Hematopoietic multipotent progenitor cell treated with erythropoietin and hydrocortisone succinate and interleukin-3 and kit ligand, for 15 days (in vitro differentiated cells): ENCODE measurements at places on chromosomes 7 and 10.

- DNase-seq = no peak
These were observed 26.8 kb downstream of the ZC3HC1 start for GRCh38 chr7:130024390-130024789.

- no peak for DNase-seq
These were observed 19.6 kb upstream of the GPR37 start for GRCh38 chr7:124784879-124785818.

- DNase-seq = no peak
These were observed 77.9 kb downstream of the ARHGAP21 start for GRCh38 chr10:24645784-24646183.

DNA sequence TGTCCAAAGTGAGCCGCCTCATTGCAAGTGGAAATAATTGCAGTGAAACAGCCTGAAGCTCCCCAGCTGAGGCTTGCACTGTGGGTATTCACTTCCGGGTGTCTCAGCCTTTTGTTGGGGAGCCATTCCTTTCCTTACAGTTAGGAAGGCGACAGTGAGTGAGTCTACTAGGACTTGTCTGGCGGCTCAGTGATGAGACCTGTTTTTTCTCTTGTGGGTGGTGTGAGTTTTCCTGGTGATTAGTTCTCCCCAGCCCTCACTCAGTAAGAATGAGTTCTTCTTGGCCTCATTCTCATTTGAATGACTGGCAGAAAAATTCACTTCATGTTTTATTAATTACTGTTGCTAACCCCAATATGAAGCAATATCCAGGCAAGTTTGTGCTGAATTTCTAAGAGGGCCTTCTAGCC lies 2.6 kb downstream of the PGAM1 start:
- no peak for DNase-seq

DNA sequence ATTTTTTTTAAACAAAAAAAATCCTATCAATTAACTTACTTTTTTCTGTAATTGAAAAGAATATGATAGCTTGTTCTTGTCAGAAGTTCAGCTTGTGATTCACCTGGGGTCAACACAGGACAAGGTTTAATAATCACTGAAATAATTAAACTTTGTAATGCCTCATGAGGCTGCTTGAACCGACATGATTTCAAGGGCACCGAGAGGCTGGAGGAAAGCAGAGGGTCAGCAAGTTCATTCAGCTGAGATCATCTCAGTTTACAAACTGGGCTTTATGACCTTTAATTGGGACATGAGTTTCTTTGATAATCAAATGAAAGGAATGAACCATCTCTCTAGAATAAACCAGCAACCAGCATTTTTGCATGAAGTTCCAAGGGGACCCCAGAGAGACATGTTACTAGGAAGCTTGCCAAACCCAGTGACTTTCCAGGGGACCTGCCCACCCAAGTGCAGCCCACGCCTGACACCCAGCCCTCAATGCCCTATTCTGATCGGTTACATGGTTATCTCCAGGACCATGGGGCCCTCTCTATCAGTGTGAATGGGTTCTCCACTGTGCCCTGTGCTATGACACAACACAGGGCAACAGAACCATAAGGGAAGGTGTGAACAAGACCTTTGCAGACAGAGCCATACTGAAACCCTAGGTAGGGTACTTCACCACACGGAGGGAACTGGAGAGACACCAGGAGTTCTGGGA lies 7.8 kb upstream of the CYP3A4 start:
- no peak for DNase-seq

- no peak for DNase-seq
These were observed 633 bp upstream of the EBLN1 start for GRCh38 chr10:22218448-22218847.

DNA sequence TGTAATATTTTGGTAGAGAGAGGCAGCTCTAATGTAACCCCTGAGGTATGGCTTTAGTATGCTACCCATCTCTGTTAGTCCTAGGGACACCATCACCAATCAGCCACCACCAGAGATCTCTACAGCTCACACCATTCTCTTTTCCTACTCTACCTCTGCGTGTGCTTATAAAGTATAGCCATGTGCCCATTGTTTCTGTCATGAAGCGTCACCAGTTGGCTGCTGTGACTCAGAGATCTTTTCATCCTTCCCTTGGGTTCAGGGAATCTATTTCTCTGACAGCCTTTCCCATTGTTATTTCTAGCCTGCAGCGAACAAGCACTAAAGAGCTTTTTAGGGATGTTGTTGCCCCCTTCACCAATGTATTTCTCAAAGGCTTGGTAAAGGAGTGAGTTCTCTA lies 103.3 kb downstream of the TPST1 start:
- no peak for DNase-seq

DNA sequence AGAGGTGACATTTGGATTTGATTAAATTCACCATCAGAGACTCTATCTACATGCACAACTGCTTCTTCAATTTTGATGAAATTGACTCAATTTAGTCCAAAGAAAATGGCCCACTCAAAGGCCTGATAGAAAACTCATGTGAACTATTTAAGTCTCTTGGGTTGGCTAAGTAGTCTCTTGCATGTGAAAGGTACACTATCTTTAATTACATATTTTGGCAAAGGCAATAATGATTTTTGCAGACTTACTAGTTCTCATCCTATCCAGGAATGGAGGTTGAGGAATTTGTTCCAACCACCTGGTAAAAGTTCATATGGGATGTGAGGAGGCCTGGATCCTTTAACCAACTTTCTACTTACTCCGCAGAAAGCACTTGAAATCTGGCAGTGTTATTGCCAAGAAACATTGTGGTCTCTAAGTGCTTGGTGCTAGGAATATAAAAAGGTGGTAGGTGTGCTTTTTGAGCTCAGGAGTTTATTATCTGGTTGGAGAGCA lies 618.6 kb upstream of the MKI67 start:
- no peak for DNase-seq

- no peak for DNase-seq
These were observed 22.7 kb downstream of the FAM133B start for GRCh38 chr7:92567460-92567859.

DNA sequence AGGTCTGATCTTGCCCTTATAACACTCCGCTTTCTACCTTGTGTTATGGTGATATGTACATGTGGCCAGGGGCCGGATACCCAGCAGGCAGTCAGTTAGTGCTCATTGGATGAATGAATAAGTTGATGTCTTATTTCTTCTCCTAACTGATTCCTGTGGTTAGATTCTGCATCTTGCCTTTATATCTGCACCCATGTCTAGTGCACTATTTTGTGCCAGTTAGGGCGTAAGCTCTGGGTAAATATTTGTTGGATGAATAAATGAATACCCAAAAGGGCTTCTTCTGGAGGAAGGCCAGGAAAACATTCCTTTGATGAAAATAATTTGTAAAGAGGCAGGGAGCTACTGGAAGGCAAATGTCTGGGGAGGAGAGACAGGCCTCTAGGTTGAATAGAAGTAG lies 148.2 kb downstream of the CHN2 start:
- no peak for DNase-seq

- DNase-seq = no peak
These were observed 53.1 kb upstream of the NPS start for GRCh38 chr10:127496035-127496434.

GRCh38 chr10:98403812-98404504 lies 11.0 kb downstream of the PYROXD2 start:
- peak; percentile 48 for DNase-seq

DNA sequence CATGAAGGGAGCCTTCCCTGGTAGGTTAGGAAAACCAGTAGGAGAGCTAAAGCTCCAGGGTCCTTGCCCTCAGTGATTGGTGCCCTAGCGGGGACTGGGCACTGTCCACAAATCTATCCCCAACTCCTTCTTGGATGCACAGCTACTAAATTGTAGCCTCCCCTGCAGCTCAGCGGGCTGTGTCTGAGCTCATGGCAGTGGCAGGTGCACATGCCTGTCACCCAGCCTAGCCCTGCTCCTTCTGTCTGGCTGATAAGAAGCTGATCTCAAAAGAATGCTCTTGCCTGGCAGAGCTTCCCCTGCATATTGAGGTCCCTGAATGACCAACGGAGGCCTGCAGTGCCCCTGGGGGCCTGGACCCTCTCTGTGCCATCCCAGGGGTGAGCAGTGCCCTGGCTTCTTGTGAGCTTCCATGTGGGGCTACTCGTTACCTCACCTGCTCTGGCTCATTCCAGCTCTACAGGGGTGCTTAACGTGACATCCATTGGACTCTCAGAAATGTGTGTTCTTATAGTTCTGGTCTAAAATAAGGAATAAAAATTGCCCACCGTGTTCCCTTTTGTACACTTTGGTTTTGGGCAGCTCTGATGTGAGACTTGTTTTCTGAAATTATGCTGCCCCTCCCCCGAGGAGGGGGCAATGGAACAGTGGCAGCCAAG lies 59.8 kb upstream of the ANTXRL start:
- DNase-seq = no peak

DNA sequence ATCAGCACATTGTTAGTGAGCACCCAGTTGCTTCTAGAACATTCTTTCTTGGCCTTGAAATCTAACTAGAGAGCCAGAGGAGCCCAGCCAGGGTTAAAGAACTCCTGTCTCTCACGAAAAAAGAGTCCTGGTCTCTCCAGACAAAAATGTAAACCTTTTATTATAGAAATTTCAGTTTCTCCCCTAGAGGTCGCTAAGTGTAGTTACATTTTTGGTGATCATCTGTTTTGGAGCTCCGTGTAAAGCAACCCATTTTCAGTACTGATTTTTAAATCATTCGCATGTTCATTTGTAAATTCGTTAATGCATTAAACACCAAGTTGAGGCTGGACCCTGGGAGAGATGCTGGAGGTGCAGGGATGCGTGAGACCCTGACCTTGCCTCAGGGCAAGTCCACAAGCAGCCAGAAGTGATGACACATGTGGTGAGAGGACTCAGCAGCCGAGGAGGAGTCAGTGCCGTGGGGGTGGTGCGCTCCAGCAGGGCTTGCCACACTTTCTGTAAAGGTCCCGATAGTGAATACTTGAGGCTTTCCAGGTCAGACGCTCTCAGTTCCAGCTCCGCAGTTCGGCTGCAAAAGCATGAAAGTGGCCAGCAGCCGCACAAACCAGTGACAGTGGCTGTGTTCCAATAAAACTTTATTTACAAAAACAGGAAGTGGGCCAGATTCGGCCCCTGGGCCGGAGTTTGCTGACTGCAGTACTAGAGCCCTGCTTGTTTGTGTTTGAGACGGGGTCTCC lies 578.6 kb upstream of the FOXK1 start:
- DNase-seq = no peak

DNA sequence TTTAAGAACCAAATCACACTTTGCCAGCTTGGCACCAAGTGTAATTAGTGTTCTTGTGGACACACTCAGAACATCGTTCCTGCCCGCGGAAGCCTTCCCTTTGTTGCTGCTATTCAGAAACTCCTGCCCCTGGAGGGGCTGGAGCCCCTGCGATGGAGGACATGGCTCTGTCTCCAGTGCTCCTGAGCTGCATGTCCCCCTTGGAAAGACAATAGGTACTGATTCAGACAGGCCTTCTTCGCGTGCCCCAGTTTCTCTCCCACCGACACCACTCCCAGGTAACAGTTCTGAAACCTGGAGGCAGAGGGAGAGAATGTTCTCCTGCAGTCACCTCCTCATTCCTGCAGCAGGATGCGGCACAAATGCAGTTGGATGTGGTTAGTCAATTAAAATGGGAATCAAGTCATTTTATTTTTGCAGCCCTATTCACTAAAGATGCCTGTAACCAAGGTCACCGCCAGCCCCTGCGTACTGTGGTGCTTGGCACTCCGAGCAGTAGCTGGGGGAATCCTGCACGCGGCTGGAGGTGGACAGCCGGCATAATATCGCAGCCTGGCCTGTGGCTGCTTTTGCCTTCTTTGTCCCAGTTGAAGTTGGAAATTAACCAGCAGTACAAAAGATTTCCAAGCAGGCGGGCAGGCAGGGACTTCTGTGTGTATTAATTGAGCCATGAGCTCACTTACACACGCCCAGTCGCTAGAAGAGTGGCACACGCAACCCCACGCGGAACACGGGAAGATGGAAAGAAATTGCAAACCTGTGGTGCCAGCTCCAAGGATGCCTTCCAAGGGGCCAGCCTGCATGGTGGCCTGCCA lies 205.7 kb downstream of the EBF3 start:
- DNase-seq = no peak

DNA sequence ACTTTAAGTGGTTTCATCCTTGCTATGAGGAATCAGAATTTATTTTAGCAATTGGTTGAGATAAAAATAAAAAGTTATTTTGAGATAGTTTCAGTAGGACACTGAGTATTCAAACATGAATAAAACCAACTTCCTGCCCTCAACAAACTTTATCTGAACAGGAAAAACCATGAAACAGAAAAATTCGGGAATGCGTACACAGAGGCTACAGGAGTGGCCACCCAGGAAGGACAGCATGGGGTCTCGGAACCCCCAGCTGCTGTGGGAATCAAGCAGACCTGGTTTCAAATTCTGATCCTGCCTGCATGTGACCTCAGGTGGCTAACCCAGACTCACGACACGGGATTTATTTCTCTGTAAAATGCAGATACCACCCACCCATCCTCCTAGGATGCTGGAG lies 49.0 kb upstream of the GRID1 start:
- no peak for DNase-seq

GRCh38 chr7:103113164-103113563 lies 35.7 kb downstream of the NAPEPLD start:
- no peak for DNase-seq

- no peak for DNase-seq
These were observed 188.2 kb downstream of the SKIDA1 start for GRCh38 chr10:21337171-21337792.

DNA sequence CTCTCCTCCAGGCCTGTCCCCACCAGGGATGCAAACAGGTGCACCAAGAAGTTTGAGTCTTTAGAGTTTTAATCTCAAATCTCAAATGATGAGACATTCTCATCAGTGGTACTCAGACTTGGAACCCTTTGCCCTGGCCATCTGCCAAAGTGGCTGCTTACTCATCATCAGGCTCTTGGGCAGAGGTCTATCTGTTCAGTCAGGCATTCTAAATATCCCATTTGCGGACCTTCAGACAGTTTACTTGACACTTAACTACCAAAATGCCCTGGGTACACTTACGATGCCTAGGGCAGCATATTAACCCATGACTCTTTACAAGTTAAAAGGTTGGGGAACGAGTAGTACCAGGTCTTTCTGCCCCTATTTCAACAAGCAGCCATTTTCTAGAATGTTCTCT lies 61.2 kb upstream of the YAE1 start:
- DNase-seq = peak; percentile 18

GRCh38 chr7:2824678-2825461 lies 19.2 kb downstream of the GNA12 start:
- no peak for DNase-seq

GRCh38 chr10:62127975-62128374 lies 140.7 kb downstream of the RTKN2 start:
- no peak for DNase-seq

DNA sequence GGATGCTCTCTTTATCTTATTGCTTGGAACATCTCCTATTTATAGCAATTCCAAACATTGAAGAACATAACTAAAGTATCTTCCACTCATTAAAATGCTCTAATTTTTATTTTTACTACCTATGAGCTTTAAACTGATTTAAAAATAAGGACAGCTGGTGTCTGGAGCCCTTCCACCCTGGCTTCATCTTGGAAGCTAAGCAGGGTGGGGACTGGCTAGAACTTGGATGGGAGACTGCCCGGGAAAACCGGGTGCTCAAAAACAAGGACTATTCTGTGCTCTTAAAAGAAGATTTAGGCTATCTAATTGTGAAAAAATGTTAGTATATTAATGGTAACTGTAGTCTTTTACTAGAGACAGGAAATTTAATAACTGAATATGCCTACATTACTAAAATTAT lies 69.2 kb downstream of the ARMC3 start:
- no peak for DNase-seq

GRCh38 chr10:29397221-29397620 lies 108.4 kb downstream of the LYZL1 start:
- no peak for DNase-seq
